ENCODE measurements at places on chromosomes 4 and X.
A peak's percentile ranks its signal among the peaks of the same experiment; 100 is the strongest.

GRCh38 chrX:12704706-12705105 lies 86.5 kb upstream of the PRPS2 start:
- DNase-seq = no peak

GRCh38 chrX:112341598-112341997 lies 259.0 kb upstream of the TRPC5 start:
- DNase-seq = no peak

GRCh38 chr4:16104520-16104919 lies 20.7 kb upstream of the PROM1 start:
- DNase-seq = no peak

DNA sequence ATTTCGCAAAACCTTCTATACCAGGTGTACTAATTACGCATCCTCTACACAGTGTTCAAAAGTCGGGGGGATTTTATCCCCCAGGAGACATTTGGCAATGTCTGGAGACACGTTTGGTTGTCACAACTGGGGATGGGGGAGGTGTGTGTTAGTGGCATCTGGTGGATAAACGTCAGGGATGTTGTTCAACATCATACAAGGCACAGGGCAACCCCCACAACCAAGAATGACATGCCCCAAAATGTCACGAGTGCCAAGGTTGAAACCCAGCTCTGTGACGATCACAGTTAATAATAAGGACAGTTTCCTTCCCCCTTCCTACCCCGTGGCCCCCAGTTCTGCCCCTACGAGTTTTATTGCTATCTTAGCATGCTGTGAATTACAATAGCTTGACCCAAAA lies 15.9 kb upstream of the SEL1L3 start:
- no peak for DNase-seq

DNA sequence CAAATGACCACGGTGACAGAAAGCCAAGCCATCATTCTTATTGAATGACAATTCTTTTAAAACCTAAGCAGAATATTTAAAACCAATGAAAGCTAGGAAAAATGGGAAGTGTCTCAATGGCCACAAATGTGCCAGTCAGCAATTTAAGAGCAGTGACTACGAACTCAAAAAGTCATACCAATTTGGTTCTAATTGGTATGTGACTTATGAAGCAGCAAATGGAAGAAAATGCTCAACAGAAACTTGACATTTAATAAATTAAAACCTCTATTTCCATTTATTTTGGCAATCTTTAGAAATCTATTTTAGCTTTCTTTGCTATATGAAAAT lies 25.7 kb upstream of the BCLAF3 start:
- no peak for DNase-seq

GRCh38 chr4:6953751-6954380 lies 44.2 kb downstream of the TBC1D14 start:
- no peak for DNase-seq

DNA sequence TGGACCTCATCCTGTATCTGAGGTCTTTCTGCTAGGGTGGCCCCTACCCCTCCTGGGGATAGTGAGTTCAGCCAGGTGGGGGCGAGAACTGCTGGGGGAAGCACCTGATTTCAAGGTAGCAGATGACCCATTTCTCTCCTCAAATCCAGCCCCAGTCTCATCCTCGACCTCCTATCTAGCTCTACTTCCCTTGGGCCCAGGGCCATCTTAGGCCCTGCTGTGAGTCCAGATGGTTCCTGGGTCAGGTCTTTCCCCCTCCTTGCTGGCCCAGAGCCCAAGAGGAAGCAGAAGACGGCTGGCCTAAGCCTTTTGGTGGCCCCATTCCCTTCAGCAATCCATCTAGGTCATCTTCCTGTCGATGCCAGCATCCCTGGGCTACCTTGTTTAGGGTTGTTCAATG lies 3.3 kb downstream of the CDK16 start:
- no peak for DNase-seq

GRCh38 chrX:46485897-46486296 lies 59.3 kb downstream of the ZNF674 start:
- peak; percentile 89 for DNase-seq

GRCh38 chrX:71098951-71099506 lies 3.4 kb downstream of the FOXO4 start:
- no peak for DNase-seq

GRCh38 chrX:133300591-133300990 lies 82.4 kb upstream of the TFDP3 start:
- DNase-seq = no peak

- no peak for DNase-seq
Observed at GRCh38 chrX:12463052-12463451, 324.8 kb downstream of the FRMPD4 start.

- DNase-seq = no peak
Observed at GRCh38 chrX:6226596-6227452, 1.8 kb downstream of the NLGN4X start.

GRCh38 chr4:176011529-176011928 lies 54.1 kb upstream of the WDR17 start:
- no peak for DNase-seq

GRCh38 chrX:75038925-75039324 lies 113.7 kb upstream of the NEXMIF start:
- peak; percentile 63 for DNase-seq

DNA sequence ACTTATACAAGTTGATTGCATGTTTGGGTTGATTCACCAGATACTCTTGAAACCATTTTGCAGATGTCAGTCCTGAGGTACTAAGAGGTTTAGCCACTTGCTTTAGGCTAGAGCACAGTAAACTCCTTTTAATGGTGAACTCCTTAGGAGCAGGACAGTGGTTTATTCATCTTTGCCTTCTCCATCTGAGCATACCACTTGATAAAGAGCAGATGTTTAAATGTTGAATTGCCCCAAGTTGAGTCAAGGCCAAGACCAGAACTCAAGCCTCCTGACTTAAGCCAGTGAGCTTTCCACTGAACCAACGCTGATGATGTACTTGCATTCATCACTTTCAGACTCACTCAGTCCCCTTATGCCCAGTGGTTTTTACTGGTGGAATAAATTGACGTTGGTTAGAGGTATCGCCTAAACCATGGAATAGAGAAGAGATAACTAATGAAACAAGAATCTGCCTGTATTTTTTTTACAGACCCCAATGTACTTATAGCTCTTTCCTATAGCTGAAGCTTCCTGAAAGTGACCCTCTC lies 7.5 kb downstream of the DAPP1 start:
- DNase-seq = no peak

- DNase-seq = no peak
Observed at GRCh38 chrX:135257469-135257868, 5.6 kb downstream of the ETDA start.

DNA sequence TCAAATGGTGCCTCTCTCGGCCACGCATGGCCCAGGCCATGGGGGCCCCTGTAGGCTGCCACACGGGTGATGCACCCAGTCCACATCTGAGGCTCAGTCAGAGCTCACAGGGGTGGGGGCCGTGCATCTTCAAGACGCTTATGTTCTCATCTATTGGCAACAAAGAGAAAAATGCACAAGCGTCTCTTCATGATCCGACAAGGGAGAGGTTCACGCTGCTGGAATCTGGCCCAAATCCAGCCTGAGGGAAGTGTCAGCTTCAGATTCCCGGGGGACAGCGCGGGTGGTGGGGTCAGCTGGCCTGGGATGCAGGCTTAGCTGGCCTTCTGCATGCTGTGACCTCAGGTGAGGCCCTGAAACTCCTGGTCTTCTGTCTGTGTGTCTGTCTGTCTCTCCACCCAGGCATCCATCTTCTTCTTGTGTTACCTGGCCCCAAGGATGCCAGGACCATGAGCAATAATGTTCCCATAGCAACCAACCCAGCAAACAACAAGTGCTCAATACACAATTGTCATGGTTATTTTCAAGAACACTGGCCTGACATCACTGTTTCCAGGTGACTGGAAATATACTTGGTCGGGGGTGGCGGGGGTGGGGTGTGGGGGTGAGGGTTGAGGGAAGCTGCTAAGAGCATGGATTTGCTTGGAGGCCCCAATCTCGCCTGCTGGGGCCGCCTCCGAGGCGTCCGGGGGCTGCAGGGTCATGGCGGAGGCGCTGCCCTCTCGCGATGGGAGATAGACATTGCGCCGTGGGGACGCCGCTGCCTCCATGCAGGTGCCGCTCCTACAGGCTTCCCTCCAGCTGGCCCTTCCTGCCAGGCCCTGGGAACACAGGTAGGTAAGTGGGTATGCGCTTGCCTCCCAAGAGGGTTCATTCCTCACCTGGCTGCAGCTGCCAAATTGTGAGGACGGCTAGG lies 48.3 kb downstream of the ABLIM2 start:
- DNase-seq = peak; percentile 28

GRCh38 chrX:46690818-46691217 lies 68.1 kb downstream of the SLC9A7 start:
- DNase-seq = no peak

- no peak for DNase-seq
Observed at GRCh38 chr4:12270546-12270945, 841.9 kb upstream of the HS3ST1 start.

DNA sequence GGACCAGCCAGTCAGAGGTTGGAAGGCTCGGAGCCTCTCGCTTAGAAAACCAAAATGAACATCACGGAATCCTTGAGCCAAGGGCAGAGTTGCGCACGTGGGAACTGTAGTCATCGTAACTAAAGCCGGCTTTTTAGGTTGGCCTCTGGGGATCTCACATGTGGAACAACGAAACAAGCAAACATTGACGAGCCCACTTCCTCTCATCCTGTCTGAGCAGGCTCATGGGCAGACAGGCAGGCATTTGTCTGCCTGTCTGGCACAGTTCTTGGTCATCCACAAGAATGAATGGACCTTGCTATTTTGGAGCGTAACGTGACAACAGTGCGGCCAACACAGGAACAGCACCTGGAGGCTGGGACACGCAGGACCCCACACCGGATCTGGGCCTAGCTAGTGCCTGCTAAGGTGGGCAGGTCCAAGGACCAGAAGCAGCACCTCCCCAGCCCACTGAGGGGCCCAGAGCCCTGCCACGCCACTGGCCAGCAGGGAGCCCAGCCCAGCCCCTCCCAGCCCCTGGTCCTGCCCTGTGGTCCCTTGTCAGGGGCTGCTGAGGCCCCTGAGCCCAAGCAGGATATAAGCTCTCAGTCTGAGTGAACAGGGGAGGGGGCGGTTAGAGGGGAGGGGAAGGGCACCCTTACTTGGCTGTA lies 9.2 kb upstream of the TREX2 start:
- no peak for DNase-seq

DNA sequence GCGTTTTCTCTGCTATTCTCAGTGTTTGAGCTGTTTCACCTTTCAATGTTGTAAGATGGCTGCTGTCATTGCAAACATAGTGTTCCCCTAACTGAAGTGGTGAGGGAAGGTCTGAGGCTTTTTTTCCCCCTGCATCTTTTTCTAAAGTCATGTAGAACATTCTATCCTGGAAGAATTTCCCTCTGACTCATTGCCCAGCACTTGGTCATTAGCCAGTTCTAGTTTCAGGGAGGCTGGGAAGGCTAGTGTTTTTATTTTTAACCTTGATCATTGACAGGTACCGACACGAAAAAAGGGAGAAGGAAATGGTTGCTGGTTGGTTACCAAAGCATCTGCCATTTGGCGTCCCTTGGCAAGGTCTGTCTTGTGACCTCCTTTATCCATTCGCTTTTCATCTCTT lies 6.6 kb downstream of the LANCL3 start:
- no peak for DNase-seq

DNA sequence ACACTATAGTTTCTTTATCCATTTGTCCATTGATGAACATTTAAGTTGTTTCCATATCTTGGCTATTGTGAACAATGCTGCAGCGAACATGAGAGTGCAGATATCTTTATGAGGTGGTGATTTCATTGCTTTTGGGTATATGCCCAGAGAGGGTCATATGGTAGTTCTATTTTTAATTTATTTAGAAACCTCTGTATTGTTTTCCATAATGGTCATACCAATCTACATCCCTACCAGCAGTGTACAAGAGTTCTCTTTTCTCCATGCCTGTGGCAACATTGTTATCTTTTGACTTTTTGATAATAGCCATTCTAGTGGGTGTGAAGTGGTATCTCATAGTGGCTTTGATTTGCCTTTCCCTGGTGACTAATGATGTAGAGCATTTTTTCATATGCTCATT lies 48.8 kb downstream of the EDA start:
- DNase-seq = no peak

DNA sequence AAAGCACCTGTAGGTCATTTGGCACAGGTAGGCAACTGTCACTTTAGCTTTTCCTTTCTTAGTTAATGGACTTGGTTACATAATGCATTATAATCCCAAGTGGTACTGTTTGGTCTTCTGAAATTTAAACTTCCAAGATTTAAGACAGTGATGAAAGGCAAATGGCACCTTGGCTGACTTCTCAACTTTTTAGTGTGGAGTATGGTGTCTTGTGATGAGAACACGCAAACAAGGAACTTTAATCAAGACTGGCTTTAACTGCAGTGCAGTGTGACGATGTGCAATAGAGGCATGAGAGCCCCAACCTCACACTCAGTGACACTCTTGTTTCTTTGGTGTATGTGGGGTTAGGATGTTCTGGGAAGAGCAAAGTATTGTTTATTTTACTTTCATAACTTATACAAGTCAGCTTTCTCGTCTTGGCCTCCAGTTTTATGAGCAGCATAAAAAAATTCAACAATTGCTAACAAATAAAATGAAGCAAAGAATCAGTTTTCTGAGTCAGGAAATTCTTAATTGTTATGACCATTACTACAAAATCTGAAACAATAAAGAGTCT lies 171.9 kb downstream of the MAD2L1 start:
- no peak for DNase-seq

GRCh38 chr4:119623025-119623424 lies 5.6 kb downstream of the PDE5A start:
- no peak for DNase-seq

DNA sequence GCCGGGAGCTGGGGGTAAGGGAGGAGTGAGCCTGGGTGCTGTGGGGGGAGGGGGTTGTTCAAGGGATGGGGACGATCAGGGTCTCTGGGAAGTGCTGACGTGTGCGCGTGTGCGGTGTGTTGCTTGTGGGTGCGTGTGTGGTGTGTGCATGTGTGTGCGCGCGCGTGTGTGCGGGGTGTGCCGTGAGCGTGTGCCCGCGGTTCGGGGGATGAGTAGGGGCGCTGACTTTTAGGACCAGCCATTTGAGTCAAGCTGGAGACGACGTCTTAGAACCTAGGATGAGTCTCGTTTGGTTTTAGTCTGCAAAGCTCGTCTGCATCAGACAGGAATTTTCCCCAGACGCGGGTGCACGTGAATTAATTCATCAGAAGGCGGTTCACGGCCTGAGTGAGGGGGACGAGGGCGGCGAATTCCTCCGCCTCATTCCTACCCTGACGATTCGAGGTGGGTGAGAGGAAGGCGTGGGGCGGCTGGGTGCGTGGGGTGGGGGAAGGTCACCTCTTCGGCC lies 950 bp upstream of the TMEM271 start:
- DNase-seq = peak; percentile 17

DNA sequence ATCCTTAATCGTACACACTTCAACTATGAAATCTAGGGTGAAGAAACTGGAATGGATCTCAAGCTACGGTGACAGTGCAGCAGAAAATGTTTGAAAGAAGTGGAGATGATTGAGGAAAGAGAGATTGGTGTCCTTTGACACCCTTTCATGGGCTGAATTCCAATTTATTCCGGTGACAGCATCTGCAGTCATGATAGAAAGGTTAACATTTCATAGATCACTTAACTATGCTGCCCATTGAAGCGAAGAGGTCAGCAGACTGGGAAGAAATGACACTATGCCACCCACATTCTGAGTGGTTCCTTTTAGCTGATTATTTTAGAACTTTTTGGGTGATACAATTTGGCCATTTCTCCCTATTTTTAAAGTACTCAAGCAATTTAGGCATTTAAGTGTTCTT lies 82.3 kb downstream of the DNAAF6 start:
- DNase-seq = no peak

Data from HAP-1 (cell line).